ENCODE measurements at places on chromosomes 3 and 15.

DNA sequence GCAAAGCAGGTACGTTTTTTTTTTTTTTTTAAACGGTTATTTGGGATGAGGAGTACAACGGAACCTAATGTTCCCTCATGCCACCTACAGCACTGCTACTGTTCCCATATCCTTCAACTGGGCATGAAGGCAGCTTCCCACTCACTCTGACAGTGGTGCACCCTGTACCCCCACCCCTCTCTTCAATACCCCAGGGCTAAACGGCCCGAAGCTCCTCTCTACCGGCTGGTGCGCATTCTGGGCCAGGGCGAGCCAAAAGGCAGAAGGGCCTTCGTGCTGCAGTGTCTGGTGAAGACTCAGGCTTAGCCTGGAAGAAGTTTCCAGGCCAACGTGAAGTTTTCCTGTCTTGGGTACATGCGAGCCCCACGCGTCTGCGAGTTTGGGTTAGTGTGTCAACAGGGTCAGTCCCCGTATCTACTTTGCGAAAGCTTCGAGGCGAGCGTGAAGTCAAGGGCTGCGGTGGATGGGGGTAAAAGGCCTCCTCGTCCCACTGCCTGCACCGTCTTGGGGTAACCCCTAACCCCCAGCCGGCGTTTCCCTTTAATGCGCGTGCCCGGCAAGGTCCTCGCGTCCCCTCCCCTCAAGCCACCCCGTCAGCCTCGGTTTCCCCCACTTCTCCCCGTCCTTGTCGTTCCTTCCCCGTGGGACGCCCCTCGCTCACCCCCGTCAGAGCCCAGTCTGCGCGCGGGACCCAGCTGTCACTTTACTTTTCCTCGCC, 765 bp upstream of the UBE2E2 start:
- no peak for DNase-seq

- DNase-seq: no peak
Measured at GRCh38 chr3:14913926-14914778, 33.2 kb upstream of the NR2C2 start.

DNA sequence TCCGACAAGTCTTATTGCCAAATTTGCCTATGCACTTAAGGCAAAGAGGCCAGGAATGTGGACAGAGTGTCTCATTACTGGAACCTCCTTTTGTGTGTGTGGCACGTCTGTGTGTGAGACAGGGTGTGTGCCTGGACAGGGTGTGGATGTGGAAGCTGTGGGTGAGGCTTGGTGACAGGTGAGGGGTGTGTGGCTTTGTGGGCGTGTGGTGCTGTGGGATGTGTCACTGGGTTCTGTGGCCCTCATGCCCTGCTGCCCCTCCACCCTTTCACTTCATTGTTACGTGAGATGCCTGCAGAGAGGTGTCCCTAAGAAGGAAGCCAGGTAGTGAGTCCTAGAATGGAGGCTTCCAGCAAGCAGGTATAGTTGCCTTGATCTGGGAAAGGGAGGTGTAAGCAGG, 244.0 kb upstream of the CHRNA7 start:
- DNase-seq: no peak

DNA sequence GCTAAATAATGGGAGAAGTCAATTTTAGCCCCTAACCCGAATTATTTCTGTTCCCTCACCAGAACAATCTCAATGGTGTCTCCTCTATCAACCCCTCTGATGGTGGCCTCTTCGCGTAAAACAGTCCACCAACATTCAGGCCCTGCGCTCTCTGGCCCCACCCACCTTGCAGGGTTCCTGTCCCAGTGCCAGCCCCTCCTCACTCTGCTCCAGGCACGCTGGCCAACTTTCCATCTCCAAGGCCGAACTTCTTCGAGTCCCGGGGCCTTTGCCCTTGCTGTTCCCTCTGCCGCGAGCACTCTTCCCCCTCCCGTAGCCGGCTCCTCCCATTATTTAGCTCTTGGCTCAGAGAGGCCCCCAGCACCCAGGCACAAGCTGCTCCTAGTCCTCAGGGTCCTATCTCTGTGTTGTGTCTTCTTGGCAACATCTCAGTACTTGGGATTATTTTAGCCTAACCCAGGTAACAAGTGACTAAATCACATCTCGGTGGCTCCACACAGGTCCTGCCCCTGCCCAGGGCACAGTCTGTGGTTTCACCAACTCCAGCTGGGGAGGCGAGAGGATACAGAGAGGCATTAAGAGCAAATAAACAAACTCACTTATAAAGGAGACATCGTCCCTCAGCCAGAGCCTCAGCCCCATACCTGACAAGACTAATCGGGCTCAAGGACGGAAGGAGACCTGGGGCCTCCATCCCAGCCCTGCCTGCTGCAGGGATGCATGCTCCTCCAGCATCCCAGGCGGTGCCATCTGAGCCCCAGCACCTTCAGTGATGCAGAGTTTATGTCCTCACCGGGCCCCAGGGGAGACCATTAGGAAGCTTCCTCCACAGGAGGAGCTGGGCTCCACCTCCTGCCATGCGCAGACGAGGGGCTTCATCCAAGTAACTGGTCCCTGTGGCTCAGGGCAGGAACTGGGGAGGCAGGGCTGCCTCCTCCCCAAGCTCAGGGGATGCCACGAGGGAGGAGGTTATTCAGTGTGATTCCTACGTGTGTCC, 19.7 kb upstream of the IQSEC1 start:
- DNase-seq: no peak

DNA sequence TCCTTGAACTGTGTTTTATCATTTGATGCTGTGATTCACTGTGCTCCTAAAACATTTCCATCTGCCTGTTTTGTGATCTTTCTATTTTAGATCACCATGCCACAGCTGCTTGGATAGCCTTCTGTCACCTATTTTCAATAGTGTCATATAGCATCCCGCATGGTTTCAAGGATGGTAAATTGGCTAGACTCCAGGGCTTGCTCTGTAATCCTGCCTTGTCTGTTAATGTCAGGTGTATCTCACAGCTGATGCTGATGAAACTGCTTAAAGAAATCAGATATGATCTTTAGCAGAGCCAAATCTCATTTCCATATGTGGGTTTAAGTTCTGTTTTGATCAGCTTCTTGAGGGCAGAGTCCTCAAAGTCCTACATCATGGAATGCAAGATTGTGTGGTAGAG, 182.2 kb downstream of the UBE2E2 start:
- no peak for DNase-seq

GRCh38 chr3:14322001-14322400, 80.4 kb upstream of the SLC6A6 start:
- DNase-seq: no peak

- no peak for DNase-seq
Measured at GRCh38 chr15:68691705-68692104, 112.9 kb downstream of the CORO2B start.

DNA sequence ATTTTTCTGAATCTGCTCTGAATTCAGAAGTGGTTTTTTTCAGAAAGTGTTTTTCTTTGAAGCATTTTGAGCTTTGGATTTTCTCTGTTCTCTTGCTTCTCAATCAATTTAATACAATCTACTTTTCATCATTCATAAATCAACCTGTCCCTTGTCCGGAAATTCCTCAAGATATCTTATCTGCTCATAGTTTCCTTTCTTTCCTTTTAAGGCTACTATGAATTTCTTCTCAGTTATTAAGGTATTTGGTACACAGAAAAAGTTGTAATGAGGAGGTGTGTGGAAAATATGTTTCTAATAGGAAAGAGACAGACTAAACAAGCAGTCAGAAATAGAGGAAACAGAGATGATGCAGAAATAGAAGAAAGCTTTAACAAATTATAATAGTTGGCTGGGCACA, 14.4 kb downstream of the CGGBP1 start:
- no peak for DNase-seq

DNA sequence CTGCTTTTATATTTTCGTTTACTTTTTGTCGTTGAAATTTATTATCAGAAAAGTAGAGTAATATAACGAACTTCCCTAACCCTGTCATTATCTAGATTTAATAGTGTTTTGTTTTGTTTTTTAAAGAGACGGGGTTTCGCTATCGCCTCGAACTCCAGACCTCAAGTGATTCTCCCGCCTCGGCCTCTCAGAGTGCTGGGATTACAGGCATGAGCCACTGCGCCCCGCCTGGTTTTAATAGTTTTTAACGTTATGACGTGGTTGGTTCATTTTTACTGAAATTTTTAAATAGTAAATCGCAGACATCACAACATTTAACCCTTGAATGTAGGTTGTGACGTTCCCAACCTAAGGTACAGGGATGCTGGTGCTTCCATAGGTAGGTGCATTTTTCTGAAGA, 1.0 kb downstream of the NGRN start:
- no peak for DNase-seq

DNA sequence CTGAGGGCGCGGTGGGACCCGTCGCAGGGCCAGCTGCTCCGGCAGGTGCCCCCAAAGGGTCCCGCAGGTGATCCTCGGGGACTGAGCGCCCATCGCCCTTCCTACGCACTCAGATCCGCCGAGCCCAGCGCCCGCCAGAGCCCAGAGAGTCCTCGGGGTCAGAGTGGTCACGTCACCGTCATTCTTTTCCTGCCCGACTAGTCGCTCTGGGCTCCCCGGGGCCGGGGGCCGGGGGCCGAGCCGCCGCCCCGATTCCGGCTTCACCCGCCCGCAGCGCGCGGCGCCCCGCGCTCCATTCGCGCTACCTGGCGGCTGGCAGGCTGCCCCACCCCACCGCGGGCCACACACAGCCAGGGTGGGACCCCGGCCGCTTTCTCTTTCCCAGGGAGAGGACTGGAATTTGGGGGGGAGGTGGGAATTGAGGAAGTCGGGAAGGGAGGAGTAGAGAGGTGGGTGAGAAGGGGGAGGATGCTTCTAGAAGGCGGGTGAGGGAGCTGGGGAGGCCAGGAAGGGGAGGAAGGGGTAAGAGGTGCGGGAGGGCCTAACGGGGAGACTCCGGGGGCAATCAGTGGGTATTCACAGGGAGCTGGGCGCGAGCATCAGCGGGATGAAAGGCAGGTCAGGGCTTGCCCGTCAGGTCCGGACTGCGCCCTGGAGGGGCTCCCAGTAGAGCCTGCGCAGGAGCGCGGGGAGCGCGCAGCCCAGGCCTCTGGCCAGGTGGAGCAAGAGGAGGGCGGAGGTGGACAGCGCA, 36.1 kb upstream of the EPHB3 start:
- no peak for DNase-seq

- DNase-seq: no peak
Measured at GRCh38 chr3:57652203-57652602, 40.7 kb downstream of the DENND6A start.

GRCh38 chr15:83769411-83769999, 115.6 kb downstream of the ADAMTSL3 start:
- no peak for DNase-seq

- no peak for DNase-seq
Measured at GRCh38 chr3:194995922-194996321, 275.0 kb downstream of the XXYLT1 start.

GRCh38 chr3:58963928-58964503, 85.8 kb downstream of the CFAP20DC start:
- DNase-seq: no peak

GRCh38 chr3:57227204-57227929, at the start of gene APPL1:
Gene APPL1, plus strand, starts transcription at chr3:57227729. Its CDS starts 155 bp downstream, at chr3:57227884.
- peak; percentile 89 for DNase-seq

DNA sequence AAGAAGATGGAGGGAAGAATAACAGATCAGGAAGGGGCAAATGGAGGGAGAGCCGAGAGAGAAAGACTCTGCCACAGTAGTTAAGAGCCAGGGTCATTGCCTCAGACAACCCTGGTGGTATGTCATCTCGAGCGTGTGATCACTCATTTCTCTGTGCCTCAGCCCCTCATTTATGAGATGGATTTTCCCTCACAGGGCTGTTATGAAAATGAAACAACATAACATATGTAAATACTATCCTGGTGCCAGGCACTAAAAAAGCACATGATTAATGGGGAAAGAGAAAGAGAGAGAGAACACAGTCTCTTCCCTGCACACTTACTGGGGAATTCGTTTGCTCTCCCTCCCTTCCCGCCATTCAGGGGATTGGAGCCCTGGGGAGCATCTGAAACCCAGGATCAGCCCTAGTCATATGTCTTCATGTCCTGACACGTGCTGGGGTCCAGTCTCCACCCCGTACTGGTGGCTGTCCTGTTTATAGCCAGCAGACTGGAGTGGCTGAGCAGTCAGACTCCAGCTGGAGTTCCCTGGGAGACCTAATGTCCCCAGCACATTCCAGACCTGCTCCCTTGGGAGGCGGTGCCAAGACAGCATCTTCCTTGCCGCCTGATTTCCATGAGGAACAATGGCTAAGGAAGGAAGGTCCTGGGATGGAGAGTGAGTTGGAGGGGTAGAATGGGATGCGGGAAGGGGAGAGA, 14.7 kb upstream of the AMOTL2 start:
- DNase-seq: no peak

DNA sequence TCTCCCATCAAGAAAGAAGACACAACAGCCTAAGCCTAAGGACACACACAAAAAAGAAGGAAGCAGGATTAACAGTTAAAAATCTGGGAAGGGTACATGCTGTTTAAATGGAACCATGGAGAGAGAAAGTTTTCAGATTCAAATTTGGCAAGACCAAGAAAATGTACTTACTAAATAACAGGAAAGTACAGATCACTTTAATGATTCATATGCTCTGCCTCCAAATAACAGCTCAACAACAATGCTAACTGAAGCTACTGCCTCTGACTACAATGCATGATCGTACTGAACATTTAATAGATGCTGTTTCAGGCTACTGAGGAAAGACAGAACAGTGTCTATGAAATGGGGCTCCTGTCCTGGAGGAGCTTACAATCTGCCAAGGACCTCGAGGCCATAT, 8.4 kb upstream of the NMB start:
- DNase-seq: no peak

- DNase-seq: peak; percentile 26
Measured at GRCh38 chr3:104564045-104564643, 802.6 kb upstream of the ALCAM start.

DNA sequence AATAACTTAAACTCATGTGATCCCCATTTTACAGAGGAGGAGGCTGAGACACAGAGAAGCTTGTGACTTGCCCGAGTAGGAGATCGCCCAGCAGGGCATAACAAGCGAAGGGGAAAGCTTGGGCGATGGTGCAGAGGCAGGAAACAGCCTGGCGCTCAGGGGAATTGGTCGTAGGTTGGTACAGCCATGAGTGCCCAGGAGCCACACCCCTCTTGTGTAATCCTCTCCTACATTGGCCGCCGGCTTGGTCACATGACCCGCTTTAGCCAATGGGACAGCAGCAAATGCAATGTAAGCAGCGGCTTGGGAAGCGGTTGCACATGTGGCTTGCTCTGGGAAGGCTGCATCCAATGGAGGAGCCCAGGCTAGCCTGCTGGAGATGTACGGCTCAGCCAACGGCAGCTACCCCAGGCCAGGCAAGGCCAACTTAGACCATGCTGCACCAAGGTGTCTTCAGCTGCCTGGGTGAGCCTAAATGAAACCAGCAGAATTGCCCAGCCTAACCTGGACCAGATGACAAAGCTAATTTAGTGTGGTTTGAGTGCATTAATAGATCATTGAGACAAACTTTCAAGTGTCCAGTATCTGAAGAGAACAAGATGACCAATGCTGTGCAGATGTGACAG, 50.3 kb upstream of the SLC6A6 start:
- peak; percentile 51 for DNase-seq
